Pulmonary artery endothelial cell (primary cell): ENCODE measurements at places on chromosomes 16 and 17. TPM values are rescaled to one million over a fixed set of nuclear protein-coding genes. Genes with fewer than 3 reads are reported as not detected.
A peak's percentile ranks its signal among the peaks of the same experiment; 100 is the strongest.

DNA sequence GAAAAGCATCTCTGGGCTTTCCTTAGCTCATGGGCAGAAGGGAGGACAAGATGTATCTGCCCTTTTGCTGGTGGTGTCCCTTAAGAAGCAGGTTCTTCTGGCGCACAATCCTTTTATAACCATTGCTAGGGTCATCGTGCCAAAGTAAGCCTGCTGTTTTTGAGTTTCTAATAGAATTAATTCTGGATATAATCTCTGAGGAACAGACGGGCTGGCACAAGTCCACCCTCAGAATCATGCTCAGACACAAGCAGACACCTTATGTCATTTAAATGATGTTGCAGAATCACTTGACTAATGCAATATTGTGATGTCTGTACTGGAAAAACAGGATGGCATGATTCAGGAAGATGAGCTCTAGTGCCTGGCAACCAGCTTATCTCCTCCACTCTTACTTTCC is 18.8 kb upstream of the MMD start:
- DNase-seq = no peak

GRCh38 chr17:1908699-1909309 is 79.0 kb downstream of the RPA1 start:
- DNase-seq = peak; percentile 19

DNA sequence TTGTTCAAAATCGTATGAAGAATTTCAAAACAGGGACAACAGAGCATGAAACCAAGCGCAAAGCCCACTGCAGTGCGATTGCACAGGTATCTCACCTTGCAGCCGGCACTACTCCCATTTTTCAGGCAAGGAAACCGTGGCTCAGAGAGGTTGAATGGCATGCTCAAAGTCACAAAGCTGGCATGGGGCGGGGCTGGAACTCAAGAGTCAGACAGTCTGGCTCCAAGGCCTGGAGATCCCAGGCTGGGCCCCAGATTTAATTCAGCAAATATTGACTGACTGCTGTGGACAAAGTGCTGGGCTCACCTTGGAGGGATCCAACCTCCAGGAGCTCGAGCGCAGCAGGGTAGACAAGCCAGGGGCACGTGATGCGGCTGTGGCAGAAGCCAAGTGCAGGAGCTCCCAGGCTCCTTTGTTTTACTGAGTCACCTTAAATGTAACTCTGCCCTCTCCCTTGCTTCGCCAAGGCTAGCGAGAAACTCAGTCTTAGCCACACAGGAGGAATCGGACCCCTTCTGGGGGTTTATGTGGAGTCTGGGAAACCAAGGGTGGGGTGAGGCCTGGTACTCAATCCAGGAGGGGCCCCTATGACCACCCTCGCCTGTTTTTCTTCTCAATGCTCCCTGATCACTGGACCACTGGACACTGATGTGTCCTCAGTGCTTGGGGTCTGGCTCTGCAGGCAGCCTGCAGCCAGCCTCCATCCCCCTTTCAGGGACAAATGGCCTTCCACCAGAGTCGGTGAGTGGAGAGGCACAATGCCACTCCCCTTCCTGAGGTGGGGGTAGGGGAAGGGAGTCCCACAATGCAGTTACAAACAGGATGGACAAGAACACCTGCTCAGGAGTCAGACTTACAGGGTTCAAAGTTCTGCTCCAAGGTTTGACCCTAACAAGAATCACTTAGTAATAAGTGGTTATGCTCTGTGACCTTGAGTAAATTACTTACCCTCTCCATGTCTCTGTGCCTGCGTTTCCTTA is 3.9 kb upstream of the SPATA20 start:
- no peak for DNase-seq

DNA sequence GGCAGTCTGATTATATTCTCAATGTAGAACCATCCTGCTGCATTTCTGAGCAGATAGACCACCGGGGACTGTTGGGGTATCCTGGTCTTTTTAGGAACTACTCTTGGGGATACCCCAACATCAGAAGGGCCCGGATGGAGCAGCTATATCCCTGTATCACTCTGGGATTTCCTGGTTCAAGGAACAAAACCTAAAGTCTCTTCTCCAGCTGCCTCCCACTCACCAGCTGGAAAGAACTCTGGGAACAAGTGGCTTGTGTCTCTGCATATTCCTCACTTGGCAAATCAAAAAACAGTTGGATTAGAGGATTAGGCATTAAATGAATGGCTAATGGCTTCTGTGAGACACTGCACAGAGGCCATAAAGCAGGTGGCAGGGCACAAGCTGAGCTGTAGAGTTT is 62.3 kb upstream of the HS3ST2 start:
- DNase-seq = no peak

DNA sequence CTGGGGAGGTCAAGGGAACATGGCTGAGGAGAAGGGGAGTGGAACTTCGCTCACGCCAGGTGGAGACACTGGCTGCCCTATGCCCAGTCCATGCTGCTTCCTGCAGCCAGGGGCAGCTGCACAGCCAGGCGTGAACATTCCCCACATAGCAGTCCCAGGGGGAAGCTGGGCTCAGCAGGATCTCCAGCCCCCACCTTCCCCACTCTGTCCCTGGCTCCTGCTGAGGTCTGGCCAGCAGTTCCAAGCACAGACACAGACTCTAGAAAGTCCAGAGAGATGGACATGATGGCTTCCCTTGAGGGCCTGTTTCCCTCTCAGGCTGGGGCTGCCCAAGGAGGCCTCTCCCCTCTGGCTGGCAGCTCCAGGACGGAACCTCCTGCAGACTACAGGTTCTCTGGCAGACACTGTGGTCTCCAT is 9.3 kb downstream of the JUP start:
- DNase-seq = peak; percentile 74

DNA sequence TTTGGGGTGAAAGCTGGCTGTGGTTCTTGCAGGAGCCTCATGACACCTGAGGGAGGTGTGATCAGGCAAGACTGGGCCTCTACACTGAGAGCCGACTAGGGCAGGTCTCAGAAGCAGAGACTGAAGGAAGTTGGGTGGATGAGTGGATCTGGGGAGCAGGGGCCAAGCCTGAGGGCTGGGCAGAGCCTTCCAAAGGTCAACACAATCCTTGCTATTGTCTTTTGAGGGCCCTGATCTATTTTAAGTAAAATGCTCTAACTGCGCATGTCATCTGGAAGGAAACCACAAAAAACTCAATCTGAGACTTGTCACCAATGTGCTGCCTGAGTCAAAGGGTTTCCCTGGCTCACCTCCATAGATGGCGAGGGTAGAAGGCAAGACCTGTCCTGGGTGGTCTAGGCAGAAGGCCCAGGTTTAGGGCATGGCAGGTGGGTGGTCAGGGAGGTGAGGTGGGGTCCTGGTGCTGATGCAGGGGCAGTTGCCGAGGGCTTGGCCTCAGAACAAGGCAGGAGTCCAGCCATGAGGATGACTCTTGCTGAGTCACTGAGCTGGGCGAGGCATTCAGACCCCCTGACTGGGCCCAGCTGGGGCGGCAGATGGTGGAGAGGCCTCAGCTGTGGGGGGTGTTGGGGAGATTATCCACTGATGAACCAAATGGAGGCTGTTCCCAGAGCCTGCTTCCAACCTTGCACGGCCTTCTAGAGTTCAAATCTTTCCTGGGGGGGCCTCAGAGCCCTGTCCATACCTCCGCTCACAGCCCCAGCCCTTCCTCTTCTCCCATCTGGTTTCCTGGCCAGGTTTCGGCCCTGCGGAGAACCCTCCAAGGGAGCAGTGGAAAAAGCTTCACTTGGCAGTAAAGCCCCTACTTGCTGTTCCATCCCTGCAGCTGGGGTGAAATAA is 5.1 kb downstream of the MVP start:
- no peak for DNase-seq

GRCh38 chr17:3963237-3964201 is 718 bp downstream of the ATP2A3 start:
- DNase-seq = no peak

DNA sequence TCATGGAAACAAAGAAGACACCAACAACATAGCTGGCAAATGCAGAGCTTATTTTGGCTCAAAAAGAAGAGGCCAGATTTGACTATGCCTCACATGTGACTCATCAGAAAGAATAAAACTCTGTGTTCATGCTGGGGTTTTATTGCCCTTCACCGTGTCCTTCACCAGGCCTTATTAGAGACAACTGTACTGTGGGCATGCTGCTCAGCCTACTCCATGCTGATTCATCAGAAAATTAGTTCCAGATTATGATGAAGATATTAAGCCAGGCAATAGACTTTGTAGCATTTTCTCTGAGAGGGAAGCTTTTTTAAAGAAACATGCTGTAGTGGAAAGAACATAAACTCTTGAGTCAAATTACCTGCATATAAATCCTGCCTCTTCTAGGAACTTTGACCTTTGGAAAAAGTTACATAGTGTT is 89.8 kb downstream of the CYB561 start:
- peak; percentile 10 for DNase-seq

DNA sequence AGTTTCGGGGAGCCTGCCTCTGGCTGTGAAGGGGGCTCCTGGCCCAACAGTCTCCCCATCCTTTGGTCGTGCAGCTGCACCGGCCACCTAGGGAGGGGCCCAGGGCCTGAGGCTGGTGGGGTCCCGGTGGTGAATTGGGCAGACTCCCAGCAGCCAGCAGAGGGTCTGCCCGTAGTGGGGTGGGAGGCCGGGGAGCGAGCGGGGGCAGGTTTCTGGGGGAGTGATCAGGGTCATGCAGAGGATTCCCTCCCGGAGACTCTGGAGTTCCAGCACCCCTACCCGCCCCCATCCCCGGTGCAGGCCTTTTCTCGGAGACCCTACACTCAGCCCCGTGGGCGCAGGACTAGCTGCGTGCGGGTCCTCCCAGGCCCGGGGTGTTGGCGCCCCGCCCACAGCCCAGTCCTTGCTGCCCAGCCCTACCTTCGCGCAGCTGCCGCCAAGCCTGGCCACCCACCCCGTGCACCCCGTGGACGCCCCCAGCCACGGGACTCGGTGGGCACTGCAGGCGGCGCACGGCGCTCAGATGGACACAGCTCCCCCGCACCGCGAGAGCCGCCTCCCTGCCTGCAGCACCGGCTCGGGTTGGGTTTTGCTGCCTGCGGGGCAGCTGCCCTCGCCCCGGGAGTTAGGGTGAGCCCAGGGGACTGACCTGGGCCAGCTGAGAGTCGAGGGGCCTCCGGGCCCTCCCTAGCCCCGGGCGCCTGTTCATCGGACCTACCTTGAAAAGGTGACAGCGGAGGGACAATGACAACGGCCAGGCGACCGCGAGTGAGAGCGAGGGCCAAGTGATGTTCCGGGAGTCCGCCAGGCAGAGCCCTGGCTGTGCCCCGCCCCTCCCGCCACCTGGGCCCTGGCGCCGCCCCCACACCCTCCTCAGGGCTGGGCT is at the start of gene GNG13:
Gene GNG13, minus strand, starts transcription at position 787 of the 886 bp plus-strand sequence. CDS start 1,657 bp downstream, outside the sequence.
- no peak for DNase-seq

DNA sequence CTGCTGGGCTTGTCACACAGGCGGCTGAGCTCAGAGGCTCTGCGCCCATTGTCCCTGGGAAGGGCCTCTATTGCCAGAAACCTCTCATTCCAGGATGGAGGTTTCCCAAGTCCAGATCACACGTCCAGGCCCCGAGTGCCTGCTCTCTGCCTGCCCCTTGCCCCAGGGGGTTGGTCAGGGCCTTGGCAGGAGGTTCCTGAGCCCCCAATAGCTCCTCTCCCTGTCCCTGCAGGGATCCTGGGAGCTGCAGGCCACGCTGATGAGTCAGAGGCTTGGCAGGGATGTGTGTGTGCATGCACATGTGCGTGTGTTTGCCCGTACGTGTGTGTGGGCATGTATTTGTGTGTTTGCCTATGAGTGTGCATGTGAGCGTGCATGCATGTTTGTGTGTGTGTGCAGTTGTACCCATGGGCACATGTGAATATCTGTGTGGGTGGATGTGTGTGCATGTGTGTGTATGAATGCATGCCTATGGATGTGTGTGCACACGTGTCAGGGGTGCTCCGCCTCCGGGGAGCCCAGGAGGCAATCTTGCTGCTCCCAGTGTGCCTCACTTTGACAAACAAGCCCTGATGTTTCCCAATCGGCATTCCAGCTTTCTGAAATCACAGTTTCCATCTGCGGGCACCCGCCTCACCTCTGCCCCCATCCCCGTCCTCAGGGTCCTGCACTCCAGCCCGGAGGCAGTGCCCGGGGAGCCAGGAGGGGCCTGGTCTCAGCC is 98.4 kb upstream of the GSE1 start:
- DNase-seq = no peak

DNA sequence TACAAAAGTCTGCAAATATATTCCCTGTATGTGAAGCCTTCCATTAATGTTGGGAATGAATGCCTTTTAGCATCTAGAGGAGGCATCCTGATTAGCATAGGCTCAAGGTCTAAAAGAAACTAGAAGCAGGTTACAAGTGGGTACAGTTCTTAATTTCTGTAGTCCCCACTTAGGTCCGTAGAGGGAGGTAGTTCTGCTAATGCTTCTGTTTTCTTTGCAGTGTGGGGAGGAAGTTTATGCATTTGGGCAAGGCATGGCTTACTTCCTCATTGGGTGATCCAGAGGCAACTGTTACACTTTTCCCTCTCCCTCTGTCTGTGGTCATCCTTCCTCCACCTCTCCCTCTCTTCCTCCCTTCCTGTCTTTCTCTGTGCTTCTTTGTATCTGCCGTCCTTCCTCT is 108.4 kb upstream of the ZKSCAN2 start:
- no peak for DNase-seq

GRCh38 chr16:66553223-66553622 is 847 bp downstream of the CKLF start:
- DNase-seq = no peak

- no peak for DNase-seq
Observed at GRCh38 chr16:9203956-9204355, 112.5 kb downstream of the HAPSTR1 start.

CACNG3 gene
- not detected in 2 replicates for total RNA-seq

KRTAP3-2 gene
- not detected in 2 replicates for total RNA-seq

KIAA0513 gene
- 4.4 and 4.8 TPM in 2 replicates for total RNA-seq

SLC5A10 gene
- total RNA-seq = not detected in 2 replicates

CTF1 gene
- total RNA-seq = 0.20 and 0.21 TPM in 2 replicates

KRTAP4-4 gene
- not detected in 2 replicates for total RNA-seq

NPIPB6 gene
- total RNA-seq = 2.2 TPM in 1 of 2 replicates, not detected in the other

TPSG1 gene
- total RNA-seq = not detected in 2 replicates

RPS6KB1 gene
- 24.0 and 28.7 TPM in 2 replicates for total RNA-seq

HOXB5 gene
- 0.07 TPM in 1 of 2 replicates, not detected in the other for total RNA-seq

ANKS4B gene
- total RNA-seq = not detected in 2 replicates

MT4 gene
- total RNA-seq = not detected in 2 replicates

MEIOC gene
- 0.07 TPM in 1 of 2 replicates, not detected in the other for total RNA-seq
